ENCODE measurements at places on chromosomes 3 and 15.

DNA sequence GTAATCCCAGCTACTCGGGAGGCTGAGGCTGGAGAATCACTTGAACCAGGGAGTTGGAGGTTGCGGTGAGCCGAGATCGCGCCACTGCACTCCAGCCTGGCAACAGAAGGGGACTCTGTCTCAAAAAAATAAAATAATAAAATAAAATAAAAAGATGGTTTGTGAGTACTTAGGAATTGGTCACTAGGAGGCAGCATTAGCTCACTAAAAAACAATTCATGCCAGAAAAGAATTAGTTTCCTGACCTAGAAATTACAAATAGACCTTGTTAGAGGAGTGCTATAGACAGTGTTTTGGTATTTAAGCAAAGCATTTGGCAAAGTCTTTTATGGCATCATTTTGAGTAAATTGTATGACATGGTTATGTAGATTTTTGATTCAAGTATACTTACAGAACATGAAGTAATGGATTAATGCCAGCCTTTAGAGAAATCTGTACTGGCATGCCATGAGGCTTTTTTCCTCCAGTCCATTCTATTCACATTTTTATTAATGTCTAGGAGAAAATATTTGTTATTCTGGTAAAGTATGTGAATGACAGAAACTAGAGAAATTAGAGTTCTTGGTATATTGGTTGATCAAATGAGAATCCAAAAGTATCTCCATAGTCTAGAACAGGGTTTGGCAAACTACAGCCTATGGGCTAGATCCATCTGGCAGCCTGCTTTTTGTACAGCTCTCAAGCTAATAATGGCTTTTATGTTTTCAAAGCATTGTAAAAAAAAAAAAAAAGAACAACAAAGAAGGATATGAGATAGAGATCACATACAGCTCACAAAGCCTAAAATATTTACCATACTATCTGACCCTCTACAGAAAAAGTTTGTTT, 81.6 kb downstream of the LRRC49 start:
- DNase-seq = no peak

DNA sequence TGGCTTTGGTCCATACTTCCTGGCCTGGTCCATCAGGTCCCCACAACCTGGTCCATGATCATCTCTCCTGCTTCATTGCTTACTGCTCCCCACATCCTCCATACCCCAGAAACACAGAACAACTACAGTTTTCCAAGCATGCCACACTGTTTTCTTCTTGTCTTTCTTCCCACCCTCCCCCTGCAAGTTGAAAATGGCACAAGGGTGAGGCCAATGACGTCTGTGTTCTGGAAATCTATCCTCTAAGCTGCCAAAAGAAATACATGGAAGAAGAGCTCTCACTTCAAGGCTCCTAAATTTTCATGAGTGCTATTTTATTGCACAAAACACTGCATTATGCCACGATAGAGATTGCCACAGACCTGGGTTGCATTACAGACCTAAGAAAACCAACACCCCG, 404.4 kb downstream of the VPS13C start:
- DNase-seq = no peak

GRCh38 chr15:71707230-71708050, 102.9 kb upstream of the NR2E3 start:
- no peak for DNase-seq

DNA sequence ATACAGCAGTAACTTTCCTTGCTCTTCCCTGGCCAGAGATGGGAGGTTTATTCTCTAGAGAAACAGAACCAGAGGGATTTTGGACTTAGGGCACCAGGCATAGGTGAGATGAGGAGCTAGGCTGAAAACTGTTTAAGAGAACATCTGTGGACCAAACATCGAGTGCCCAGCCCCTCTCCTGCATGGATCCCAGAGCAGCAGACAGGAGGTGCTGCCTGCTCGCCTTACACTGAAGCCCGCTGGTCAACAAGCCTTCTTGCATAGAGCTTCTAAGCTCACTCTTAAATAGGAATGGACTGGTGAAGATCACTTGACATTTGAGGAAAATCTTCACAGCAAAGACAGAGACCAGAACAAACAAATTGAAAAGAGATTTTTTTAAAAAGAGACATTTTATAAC, 41.2 kb downstream of the PARP15 start:
- no peak for DNase-seq

GRCh38 chr15:41917767-41918430, 24.0 kb upstream of the SPTBN5 start:
- no peak for DNase-seq

DNA sequence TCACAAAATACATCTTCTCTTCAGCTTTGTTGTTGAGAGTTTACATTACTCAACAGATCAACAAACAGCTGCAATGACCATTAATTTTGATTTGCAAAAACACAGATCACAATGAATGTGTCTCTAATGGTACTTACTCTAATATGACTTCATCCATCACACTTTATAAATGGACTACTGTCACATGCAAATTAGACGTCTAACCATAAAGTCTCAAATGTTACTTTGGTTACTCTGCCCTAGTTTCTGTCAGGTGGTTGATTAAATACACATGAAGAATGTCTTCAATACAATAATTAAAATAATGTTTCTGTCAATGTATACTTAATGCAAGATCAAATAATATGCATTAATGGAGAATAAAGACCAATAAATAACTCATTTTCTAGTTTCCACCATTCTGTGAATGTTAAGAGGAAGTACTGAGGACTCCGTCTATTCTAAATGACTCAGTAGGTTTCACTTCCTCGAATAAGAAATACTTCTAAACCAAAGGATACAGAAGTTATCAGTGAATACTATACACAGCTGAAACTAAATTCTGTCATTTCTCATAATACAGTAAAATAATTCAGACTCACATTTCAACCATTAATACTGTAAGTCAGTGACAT, 145.8 kb downstream of the CBLB start:
- DNase-seq = no peak

DNA sequence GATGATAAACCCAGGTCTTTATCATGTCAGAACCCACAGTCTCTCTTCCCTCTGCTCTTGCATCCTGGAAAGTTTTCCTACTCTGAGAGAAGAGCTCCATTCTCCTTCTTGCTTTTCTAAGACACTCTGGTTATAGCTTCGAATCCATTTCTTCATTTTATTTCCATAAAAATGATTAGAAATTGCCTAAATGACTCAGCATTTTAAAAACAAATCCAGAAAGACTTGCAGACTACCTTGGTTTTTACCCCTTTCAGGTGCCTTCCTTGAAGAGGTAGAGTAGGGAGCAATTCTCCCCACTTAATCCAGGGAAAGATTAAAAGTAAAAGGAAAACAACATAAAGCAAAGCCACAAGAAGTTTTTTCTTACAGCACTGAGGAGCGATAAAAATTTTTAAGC, 1256.0 kb downstream of the ROBO1 start:
- no peak for DNase-seq

DNA sequence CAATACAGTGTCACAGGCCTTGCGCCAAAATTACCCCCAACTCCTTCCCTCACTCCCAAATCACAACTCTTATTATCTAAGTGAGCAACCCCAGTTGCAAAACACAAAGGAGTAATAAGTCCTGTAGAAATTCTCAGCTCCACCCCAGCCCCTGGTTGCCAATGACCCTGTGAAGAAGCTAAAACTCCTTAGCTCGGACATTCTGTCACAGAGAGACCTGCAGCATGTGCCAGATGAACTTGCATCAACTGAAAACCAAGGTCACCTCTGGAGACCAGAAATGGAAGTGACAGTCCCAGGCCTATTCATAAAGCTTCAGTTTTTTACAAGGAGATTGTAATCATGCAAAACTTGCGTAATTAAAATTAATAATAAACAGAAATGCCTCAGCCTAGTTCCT, 55.2 kb downstream of the RBPMS2 start:
- no peak for DNase-seq

GRCh38 chr15:61994216-61994615, 66.0 kb downstream of the VPS13C start:
- no peak for DNase-seq

DNA sequence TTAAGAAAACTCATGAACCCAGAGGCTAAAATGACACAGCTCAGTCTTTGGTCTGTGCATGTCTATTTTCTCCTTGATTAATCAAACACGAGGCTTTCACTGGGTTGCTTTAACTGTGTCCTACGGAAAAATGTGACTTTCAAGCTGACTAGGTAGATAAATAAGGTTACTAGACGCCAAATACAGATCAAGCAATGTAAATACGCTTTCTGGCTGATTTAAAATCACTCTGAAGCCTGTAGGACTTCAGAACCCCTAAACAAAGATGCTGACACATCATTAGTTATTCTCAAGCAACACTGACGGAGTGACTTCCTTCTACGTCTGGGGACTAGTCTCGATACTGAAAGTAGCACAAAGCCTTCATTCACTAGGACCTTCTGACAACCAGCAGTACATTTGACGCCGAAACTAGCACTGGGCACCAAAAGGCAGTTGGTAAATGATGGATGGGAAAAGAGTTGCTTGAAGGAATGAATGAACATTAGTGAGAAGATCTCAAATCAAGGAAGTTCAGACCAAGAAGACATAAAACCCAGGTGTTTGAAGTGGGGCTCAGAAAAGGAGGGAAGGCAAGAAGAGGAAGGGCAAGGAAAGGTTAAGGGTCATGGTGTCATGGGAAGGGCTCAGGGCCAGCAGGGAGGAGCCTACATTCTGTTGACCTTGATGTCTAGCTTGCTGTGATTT, 67.1 kb upstream of the CDV3 start:
- peak; percentile 46 for DNase-seq

GRCh38 chr15:71245588-71245987, 130.3 kb downstream of the THSD4 start:
- no peak for DNase-seq

DNA sequence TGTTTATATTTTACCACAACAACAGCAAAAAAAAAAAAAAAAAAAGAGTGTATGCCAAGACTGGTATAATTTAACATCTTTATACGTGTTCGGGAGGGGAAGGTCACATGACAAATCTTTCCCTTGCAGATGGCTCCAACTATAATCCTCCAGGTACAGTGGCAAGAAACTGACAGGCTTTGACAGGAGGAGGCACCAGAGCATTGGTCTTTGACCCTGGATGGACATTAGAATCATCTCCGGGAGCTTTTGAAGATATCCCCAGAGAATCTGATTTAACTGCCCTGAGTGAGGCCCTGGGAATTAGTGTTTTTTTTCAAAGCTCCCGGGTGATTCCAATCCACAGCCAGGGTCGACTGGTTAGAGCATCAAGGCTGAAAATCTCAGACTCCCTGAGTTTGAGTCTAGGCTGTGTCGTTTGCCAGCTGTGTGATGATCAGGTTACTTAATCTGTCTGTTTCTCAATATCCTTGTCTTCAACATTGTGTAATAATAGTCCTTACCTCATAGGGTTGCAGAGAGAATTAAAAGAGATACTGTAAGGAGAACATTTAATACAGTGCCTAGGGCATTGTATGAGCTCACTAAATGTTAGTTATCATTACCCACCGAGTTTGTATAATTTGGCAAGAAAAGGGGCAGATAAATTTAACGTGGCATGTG, 8.9 kb upstream of the SEMA5B start:
- no peak for DNase-seq

DNA sequence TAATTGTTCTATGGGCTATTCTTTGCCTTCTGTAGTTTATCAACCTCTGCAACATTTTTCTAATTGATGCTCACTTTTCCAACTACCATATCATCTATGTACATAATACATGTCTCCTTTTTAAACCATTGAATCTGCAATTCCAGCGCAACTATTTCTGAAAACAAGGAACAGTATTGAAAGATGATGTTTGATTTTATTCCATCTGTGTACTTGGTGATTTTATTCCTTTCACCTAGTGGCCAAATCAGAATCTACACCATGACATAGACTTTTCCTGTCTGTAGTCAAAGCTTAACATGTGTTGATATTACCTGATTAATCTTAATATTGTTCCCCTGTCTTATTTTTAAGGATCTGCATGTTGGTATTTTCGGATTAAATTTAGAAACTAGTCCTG, 13.0 kb downstream of the NKTR start:
- no peak for DNase-seq

DNA sequence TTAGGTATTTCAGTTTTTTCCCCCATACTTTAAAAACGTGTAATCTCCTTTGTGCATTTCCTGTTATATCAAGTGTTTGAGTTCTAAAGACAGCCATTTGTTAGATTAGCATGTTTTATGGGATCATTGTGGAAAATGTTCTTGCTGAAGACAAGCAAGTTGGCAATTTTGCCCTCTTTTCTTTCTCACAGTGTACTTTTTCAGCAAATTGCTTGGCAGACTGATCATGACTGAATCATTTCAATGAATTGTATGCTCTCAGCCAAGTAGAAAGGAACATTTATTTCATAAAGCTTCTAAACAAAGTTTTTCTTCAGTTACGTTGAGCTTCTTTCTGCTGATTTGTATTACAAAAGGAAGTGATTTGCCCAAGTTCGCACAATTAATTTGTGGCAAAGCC, 51.6 kb downstream of the ATG7 start:
- no peak for DNase-seq

- peak; percentile 42 for DNase-seq
Observed at GRCh38 chr15:75578173-75578947, 755 bp downstream of the PTPN9 start.

GRCh38 chr15:86645925-86646500, 566.3 kb downstream of the AGBL1 start:
- DNase-seq = no peak

GRCh38 chr15:31060429-31061140, 40.9 kb downstream of the TRPM1 start:
- DNase-seq = no peak

GRCh38 chr3:95449841-95450240, 1364.6 kb upstream of the EPHA6 start:
- DNase-seq = no peak

DNA sequence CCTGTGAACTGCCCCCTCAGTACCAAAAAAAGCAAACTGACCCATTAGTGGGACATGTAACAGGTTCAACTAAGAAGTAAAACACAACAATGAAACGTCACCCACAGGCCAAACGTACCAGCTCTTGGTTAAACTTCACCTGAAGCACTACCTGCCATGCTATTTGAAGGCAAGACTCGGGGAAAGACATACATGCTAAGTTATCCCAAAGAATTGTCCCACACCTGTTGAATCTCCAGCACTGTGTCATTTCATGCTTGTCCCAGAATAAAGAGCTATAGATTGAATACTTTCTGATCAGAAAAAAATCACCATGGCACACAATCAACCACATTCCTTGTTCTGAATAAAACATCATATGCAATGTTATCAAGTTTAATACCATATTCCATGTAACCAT, 195.4 kb upstream of the WNT5A start:
- no peak for DNase-seq

GRCh38 chr3:106067711-106068110, 198.9 kb upstream of the CBLB start:
- no peak for DNase-seq
